ENCODE measurements at places on chromosomes 5 and 9.

DNA sequence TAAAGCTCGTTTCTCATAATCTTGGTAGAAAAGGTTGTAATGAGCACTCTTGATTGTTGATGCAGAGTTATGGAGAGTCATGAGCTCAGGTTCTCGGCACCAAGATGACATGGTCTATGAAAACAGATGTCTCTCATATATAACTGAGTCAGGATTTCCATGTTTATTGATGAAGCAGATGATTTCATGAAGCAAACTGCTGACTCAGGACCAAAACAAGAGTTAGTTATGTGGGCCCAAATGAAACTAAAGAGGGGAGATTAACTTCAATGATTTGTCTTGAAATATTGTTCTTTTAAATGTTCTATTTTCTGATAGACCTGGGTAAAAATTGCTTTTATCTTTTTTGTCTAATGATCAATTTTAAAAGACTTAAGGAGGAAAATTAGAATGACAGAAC, 258.6 kb upstream of the CTNND2 start:
- DNase-seq: no peak

DNA sequence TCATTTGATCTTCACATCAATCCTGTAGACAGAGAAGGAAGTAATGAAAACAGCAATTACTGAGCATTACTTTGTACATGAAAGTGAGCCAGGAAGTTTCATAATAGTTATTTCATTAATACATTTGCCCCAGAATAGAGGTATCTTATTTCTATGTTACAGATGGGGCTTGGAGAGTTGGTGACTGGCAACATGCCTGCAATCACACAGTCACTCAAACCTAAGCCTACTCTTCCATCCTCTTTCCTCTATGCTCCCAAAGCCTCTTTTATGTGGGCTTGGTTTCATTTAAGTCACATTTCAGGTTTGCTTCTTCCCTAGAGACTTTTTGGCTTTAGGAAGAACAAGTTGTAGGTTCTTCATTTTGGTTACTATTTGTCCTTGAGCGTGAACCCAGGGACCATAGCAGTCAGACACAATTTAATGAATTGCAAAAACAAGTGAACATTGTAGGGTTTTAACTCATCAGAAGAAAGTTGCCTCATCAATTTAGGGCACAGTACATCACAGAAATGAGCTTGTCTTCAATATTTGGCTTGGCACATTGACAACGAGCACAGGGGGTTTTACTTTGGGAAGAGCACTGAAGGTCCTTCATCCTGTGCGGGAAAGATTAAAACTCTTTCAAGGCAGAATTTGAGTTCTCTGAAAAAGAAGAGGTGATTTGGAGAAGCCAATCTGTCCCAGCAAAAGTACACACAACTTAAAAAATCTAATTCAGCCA, 381.1 kb downstream of the TMEM38B start:
- no peak for DNase-seq

DNA sequence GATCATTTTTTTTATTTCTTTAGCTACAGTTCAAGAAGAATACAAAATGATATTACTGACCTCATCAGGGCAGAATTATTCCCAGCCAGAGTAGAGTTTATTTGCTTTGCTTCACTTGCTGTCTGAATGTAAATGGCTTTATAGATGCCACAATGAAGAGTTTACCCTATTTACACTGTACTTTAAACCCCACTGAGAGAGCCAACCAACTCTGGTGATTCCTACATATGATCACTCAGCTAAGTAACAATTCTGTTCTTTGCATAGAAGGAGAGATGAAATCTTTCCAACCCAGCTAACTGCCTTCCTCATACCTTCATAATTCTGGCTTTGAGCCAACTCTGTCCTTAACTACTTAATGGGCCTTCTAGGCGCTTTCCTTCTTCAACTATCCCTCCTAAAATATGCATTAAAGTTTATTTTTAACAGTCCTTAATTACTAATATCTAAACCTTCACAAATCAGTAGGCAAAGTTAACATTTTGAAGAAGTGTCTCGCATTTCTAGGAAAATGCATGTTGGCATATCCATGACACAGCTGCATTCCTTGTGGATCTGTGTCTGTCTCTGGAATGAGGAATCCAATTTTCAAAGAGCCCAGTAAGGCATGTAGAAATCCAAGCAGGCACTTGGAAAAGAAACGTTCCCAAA, 284.8 kb upstream of the GRAMD2B start:
- DNase-seq: no peak

GRCh38 chr5:103569313-103570060, 6.9 kb upstream of the NUDT12 start:
- DNase-seq: no peak

- no peak for DNase-seq
These were observed 10.8 kb upstream of the NUDT12 start for GRCh38 chr5:103573411-103573810.
